Fibroblast of gingiva (primary cell): ENCODE measurements at places on chromosomes 1 and 21.
A peak's percentile ranks its signal among the peaks of the same experiment; 100 is the strongest.

DNA sequence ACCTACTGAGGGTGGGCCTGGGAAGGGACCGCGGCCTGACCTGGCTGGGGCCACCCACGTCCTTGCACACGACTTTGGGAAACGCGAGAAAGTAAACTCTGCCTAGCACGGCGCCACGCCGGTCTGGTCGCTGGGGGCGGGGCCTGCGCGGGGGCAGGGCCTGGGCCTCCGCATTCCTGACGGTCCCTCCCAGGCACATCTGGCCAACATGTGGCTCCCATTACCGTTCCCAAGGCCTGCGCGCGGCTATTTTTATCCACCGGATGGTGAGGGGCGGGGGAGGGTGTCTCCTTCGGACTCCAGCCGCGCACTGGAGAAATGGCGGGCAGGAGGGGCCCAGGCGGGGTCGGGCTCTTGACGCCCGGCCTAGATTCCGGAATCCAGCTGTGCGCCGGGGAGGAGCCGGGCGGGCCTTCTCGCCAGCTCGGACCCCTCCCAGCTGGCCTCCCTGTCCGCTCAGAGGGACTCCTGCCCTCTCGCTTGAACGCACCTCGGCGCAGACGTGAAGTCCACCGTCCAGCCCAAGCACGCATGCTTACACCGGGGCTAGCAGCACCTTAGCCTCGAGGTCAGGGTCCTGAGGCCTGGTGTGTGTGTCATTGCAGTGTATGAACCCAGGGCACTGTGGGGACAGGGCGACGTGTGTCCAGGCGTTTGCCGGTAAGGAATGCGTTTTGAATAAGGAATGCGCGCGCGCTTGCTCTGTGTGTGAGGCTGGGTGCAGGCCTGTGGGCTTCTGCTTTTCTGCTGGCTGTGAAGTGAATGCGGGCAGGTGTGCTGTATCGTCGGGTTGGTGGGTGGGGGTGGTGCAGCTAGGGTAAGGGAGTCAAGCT is 2.1 kb downstream of the EVA1B start:
- peak; percentile 98 for DNase-seq

DNA sequence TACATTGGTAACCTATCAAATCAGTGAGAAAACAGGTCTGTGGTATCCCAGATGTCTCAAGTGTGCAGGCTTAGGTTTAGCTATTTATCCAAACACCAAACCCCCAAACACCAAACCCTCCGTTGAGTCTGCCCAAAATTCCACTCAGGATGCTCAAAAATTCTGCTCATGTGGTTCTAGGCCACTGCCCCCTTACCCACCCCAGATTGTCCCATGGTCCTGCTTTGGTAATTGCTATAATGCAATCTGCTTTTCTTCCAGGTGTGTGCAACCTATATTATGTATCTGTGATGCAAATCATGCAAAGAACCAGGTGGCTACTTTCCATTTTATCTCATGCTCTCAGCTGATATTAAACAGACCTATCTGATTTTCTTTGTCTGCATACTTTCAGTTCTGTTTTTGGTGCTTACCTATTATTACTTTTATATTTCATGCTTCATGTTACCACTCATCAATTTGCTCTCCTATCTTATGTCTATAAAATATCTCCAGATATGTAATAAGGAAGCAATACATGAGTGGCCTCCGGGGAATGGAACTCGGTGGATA is 123.7 kb downstream of the TOMM20 start:
- no peak for DNase-seq

DNA sequence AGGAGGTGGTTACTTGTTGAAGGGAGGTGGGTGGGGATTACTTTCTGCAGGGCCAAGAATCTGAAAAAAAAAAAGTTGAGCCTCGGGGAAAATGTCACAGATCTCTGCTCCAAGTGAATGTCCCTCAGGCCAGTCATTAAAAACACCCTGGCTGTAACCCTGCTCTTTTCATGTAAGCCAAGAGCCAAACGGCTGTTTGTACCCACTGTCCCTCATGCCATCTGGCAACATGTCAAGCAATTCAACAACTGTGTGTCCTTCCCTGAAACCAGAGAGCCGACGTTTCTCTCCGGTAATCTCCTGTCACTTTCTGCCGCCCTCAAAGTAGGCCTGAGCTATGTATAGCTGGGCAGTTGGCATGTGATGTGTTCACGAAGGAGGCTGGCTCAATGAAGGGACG is 14.7 kb downstream of the CASQ2 start:
- no peak for DNase-seq

DNA sequence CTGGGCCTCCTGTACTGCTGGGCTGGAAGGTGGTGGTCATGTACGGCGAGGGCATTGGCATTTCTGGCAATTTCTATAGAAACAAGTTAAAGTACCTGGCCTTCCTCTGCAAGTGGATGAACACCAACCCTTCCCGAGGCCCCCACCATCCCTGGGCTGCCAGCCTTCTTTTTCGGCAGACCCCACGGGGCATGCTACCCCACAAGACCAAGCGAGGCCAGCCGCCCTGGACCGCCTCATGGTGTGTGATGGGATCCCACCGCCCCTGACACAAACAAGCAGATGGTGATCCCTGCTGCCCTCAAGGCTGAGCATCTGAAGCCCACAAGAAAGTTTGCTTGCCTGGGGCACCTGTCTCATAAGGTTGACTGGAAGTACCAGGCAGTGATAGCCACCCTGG is 76.0 kb downstream of the NFASC start:
- no peak for DNase-seq

DNA sequence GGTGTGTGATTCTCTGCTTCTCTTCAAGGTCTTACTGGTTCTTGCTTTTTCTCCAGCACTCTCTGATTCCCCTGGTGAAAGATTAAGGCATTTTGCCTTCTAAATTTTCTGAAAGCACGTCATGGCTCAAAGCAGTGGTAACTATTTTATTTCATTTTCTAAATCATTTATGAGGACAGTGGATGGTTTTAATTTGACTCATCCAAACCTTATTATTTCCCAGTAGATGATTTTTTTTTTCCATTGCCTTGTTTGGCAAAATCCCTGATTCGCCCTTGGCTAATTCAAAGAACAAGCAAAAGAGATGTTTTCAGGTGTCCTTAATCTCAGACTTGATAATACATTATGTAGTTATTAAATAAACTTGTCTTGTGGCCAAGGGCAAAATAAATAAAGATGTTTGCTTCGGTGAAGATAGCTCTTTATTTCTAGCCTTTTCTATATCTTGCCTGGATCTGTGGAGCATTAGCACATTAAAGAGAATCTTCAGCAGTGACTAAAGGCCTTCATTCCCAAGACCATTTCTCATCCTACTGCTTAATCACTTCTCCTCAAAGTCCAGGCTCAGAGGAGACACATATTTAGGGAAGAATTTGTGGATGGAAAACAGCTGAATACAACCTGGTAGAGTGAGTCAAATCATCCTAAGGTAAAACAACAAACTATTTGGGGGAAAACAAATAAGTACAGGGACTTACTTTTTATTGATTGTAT is 359.8 kb downstream of the DUSP10 start:
- peak; percentile 83 for DNase-seq

DNA sequence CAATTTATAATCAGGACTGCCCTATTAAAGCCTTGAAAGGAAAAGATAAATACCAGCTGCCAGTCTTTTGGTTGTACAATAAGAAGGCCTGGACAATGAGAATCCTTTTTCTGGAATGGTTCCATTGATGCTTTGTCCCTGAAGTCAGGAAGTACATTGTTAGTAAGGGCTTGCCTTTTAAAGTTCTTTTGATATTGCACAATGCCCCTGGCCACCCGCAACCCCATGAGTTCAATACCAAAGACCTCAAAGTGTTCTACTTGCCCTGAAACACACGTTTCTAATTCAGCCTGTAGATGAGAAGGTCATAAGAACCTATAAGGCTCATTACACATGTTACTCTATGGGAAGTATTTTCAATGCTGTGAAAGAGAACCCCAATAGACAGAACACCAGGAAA is 112.1 kb downstream of the OLFM3 start:
- DNase-seq = no peak

- no peak for DNase-seq
Observed at GRCh38 chr1:53583868-53584776, 124.9 kb downstream of the DMRTB1 start.

- peak; percentile 65 for DNase-seq
Observed at GRCh38 chr1:53625766-53626520, 113.0 kb downstream of the GLIS1 start.

GRCh38 chr1:184972315-184973055 is 1.8 kb downstream of the NIBAN1 start:
- peak; percentile 28 for DNase-seq

- DNase-seq = peak; percentile 36
Observed at GRCh38 chr1:39720094-39720999, 18.3 kb upstream of the PPIE start.

- DNase-seq = no peak
Observed at GRCh38 chr21:38625000-38625399, 126.7 kb upstream of the ERG start.

DNA sequence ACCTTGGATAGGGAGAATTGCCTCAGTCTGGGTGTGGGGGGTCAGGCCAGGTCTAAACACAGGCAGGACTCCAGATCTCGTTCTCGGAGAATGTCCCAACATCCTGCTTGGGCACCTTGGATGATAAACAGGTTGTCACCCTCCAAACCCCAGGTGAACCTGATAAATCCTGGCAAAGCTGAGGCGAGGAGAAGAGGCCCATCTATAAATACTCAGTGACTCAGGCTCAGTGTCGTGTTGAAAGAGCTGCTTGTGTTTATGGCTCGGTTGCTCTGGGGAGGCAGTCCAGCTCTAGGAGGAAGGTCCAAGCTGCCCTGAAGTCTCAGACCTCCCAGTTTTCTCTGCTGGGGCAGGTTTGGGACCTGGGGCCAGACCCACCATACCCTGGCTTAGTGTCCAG is 15.8 kb upstream of the TRIM63 start:
- DNase-seq = no peak

GRCh38 chr1:114153261-114154145 is at the start of gene SYT6:
SYT6 (minus strand) TSS chr1:114153869; CDS start chr1:114153772, 97 bp downstream.
- no peak for DNase-seq

GRCh38 chr21:22083899-22084298 is 1085.7 kb downstream of the NCAM2 start:
- no peak for DNase-seq

DNA sequence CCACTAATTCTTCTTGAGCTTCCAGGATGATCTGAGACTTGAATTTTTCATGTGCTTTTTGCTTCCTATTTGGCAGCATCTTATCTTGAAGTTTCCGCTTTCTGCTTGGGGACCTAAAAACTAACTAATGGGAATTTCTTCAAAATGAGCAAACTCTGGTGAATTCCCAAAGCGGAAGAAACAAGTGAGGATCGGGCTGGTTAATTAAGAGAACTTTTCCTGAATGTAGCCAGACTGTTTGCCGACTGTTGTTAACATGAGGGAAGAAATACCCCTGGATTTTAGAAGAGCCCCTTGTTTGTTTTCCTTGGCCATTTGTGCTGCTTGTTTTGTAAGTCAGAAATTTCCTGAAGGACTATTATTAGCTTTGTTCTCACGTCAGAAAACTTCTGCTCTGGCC is 6.1 kb upstream of the SELE start:
- no peak for DNase-seq

GRCh38 chr1:24191860-24192259 is 4.8 kb upstream of the IFNLR1 start:
- DNase-seq = no peak

GRCh38 chr1:208025031-208025430 is 114.1 kb upstream of the CD34 start:
- DNase-seq = peak; percentile 86
